ENCODE measurements at places on chromosomes 6 and 20.
A peak's percentile ranks its signal among the peaks of the same experiment; 100 is the strongest.

DNA sequence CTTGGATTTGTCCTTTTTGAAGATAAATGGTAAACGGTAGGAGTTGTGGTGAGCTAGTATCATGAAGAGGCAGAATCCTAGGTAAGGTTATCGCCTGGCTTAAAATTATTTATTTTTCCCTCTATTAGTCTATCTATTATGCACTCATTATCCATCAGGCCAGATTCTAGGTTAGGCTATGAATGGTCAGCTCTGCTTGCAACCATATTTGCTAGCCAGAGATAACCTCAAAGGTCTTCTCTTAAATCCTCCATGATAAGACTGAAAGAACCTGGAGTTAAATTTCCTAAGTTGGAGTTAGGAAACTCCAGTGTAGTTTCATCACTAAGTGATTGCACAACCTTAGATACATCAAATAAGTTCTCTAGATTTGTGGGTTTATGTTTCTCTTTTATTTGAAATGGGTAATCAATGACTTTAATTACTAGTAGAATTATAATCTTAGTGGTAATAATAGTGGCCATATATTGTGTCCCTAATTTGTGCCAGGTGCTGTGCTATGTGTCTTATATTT lies 302.1 kb upstream of the RUNX2 start:
- H3K4me3 ChIP-seq, result no peak overlapping the region
- no peaks in the 10 kb centered on the region for H3K27me3 ChIP-seq
- no peaks in the 10 kb centered on the region for H3K36me3 ChIP-seq
- no peak for DNase-seq
- H3K27ac ChIP-seq, result no peak overlapping the region

DNA sequence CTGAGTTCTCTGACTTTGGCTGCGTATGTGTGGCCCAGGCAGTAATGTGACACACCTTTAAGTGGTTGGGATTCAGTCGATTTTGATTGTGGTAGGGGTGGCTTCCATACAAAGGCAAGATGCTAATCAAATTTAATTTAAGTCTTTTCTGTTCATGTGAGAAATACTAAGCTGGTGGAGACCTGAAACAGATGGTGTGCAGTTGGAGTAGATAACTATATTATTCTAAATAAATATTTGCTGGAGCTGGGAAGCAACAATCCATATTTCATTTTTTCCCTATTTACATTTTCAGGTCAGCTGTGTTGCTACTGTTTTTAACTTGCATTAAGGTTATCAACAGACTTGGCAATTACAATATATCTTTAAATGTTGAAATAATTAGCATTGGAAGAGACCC lies 67.4 kb upstream of the C20orf144 start:
- peaks cover 6% of the 10 kb centered on the region for H3K36me3 ChIP-seq
- H3K4me1 ChIP-seq, result no peaks in the 10 kb centered on the region
- no peaks in the 10 kb centered on the region for H3K27me3 ChIP-seq
- no peak for DNase-seq
- H3K4me3 ChIP-seq, result no peak overlapping the region

GRCh38 chr6:130713144-130713543 lies 114.1 kb upstream of the SMLR1 start:
- no peak for DNase-seq
- H3K27ac ChIP-seq, result no peak overlapping the region
- no peaks in the 10 kb centered on the region for H3K27me3 ChIP-seq
- no peaks in the 10 kb centered on the region for H3K36me3 ChIP-seq
- no peak overlapping the region for H3K4me3 ChIP-seq

DNA sequence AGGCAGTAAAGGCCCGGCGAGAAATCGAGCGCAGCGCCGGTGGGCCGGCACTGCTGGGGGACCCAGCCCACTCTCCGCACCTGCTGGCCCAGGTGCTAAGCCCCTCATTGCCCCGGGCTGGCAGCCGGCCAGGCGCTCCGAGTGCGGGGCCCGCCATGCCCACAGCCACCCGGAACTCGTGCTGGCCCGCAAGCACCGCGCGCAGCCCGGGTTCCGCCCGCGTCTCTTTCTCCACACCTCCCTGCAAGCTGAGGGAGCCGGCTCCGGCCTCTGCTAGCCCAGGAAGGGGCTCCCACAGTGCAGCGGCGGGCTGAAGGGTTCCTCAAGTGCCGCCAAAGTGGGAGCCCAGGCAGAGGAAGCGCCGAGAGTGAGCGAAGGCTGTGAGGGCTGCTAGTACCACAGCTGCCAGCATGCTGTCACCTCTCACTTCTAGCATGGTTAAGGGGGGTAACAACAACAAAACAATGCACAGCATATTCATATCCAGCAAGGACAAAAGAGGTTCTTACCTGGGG lies 11.3 kb upstream of the GMPR start:
- no peaks in the 10 kb centered on the region for H3K36me3 ChIP-seq
- no peak overlapping the region for H3K27ac ChIP-seq
- no peak for DNase-seq
- H3K27me3 ChIP-seq, result no peaks in the 10 kb centered on the region

DNA sequence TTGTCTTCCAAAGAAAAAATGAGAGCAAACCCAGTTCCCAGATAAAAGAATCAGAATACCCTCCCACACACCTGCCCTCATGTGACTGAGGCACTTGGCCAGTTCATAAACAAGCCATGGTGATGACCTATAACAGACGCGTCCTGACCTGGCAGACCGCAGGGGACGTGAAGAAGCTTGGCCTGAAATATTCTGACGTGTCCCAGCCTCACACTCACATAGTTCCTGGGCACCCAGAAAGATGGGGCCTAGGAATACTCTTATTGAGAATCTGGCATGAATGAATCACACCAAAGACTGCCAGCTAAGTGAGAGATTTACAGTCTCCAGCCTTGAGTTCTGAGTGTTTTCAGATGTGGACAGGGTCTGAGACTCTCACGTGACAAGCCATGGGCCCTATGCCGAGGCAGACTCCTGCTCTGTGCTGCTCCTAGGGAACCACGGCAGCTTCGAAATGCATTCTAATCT lies 17.2 kb upstream of the MAP3K4 start:
- H3K4me3 ChIP-seq, result no peak overlapping the region
- peak overlapping the region; percentile 85 for H3K27ac ChIP-seq
- peaks cover 38% of the 10 kb centered on the region for H3K4me1 ChIP-seq

DNA sequence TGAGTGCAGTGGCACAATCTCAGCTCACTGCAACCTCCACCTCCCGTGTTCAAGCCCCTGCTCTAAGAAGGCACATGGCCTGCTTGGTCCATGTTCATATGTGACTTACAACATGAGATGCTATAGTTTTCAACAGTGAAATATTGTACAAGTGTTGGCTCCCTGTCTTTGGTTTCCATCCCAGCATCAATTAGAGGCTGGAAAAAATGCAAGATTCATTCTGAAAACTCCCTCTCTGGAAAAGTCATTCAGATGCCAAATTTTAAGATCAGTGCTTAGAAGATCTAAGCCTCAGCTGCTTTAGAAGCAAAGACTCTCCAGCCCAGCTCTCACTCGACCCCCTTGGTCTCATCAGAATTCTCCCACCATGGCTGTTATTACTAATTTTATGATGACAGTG lies 398.9 kb downstream of the KIF16B start:
- H3K27ac ChIP-seq, result no peak overlapping the region
- DNase-seq, result no peak
- no peaks in the 10 kb centered on the region for H3K4me1 ChIP-seq
- no peaks in the 10 kb centered on the region for H3K36me3 ChIP-seq
- no peak overlapping the region for H3K4me3 ChIP-seq

- H3K27ac ChIP-seq, result peak overlapping the region; percentile 50
- peaks cover 26% of the 10 kb centered on the region for H3K4me1 ChIP-seq
- no peak overlapping the region for H3K4me3 ChIP-seq
- no peaks in the 10 kb centered on the region for H3K27me3 ChIP-seq
Measured at GRCh38 chr6:144264270-144265060, 20.7 kb upstream of the UTRN start.

DNA sequence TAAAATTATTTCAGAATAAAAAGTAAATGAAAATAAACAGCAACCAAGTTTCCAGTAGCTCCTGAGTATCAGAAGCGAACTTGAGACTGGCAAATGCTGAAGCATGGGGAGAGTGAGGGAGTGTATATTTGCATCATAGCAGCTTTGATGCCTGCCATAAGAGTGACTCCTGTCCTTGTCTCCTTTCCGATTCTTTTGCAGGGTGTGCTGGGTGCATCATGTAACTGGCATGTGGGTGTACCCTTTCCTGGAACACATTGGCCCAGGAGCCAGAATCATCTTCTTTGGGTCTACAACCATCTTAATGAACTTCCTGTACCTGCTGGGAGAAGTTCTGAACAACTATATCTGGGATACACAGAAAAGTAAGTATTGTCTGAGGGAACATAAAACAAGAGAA lies 117.4 kb downstream of the ADAT2 start:
- peaks cover 12% of the 10 kb centered on the region for H3K4me1 ChIP-seq
- H3K36me3 ChIP-seq, result no peaks in the 10 kb centered on the region
- H3K4me3 ChIP-seq, result no peak overlapping the region
- H3K27ac ChIP-seq, result peak overlapping the region; percentile 39

DNA sequence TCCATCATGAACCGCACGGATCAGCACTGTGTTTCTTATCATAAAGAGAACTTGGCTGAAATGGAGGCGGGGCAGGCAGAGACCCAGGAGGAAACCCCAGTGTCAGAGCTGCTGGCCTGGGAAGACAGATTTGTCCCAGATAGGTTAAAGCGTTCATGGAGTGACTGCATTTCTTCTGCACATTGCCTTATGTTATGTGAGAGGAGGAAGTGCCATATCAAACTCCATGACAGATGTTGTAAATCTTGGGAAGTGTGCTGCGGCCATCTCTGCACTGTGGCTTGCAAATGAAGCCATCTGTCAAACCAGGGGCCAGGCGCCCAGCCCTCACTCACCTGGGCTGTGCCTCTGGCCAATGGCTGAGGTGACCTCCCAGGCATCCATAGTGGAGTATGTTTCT lies 163.0 kb downstream of the SLC24A3 start:
- no peak overlapping the region for H3K4me3 ChIP-seq
- H3K36me3 ChIP-seq, result no peaks in the 10 kb centered on the region
- no peak for DNase-seq
- no peaks in the 10 kb centered on the region for H3K4me1 ChIP-seq
- no peaks in the 10 kb centered on the region for H3K27me3 ChIP-seq

- no peaks in the 10 kb centered on the region for H3K36me3 ChIP-seq
- DNase-seq, result no peak
- H3K4me3 ChIP-seq, result no peak overlapping the region
- H3K27ac ChIP-seq, result peak overlapping the region; percentile 4
- H3K27me3 ChIP-seq, result no peaks in the 10 kb centered on the region
- peaks cover 9% of the 10 kb centered on the region for H3K4me1 ChIP-seq
Measured at GRCh38 chr6:11330413-11330760, 97.9 kb upstream of the NEDD9 start.

DNA sequence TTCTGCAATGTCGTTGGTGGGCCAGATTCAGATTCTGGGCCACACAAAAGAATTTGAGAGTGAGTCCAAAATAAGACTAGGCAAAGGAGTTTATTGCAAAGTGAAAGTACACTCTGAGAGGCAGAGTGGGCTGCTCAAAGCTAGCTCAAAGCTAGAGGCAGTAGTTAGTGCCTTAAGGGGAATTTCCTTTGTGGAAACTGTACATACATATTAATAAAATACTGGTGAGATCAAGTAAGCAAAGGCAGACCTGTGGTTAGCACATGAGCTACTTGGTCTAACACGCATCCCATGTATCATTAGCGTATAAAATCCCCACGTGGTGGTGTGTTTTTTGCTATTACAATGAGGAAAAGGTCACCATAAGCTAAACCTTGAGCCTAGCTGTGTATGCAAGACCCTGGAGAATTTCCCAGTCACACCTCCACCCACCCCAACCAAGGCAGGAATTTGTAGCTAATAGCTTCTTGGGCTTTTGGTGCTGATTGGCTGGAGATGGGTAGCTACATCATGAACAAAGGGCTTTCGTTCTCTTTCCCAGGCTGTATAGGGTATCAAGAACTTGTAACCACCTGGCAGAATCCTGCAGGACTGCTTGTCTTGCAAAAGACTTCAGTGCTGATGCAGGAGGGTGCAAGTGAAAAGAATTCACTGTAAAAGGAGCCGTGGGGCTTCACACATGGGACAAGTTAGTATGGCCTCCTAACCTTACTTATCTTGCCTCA lies 14.7 kb upstream of the TRIM26 start:
- H3K4me3 ChIP-seq, result no peak overlapping the region
- H3K36me3 ChIP-seq, result no peaks in the 10 kb centered on the region
- no peaks in the 10 kb centered on the region for H3K4me1 ChIP-seq
- no peaks in the 10 kb centered on the region for H3K27me3 ChIP-seq
- H3K27ac ChIP-seq, result no peak overlapping the region
- no peak for DNase-seq

- H3K36me3 ChIP-seq, result no peaks in the 10 kb centered on the region
- H3K4me1 ChIP-seq, result no peaks in the 10 kb centered on the region
- H3K27ac ChIP-seq, result no peak overlapping the region
- DNase-seq, result no peak
- no peak overlapping the region for H3K4me3 ChIP-seq
Measured at GRCh38 chr6:65557224-65557623, 149.8 kb downstream of the EYS start.

DNA sequence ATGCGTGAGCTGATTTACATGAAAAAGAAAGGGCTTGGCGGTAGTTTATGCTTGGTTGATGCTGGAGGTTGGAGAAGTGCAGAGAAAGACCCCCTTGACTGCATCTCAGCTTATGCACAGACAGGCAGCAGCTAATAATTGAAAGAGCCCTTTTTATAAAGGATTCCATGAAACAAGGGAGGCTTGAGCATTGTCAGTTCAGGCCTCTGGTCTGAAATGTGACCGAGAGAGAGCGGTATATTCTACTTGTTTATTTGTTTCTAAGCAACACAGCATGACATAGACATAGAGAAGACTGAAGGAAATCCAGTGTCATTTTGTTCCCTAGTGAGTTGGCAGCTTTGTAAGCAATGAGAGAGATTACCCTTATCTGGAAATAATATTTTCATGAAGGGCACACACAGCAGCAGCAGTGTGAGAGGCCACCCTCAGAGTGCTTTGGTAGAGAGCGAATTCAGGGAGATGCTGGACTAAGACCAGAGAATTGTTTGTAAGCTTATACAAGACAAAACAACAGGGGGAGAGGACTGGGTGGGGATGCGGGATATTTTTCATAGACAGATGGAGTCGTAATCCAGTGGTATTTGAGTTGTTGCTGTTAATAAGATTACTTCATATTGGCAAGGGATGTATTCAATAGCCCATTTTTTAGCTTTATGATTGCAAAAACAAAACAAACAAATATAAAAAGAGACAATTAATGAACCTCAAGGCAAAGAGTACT lies 34.6 kb upstream of the LAMA2 start:
- H3K27me3 ChIP-seq, result no peaks in the 10 kb centered on the region
- no peak overlapping the region for H3K27ac ChIP-seq
- no peaks in the 10 kb centered on the region for H3K4me1 ChIP-seq
- no peak overlapping the region for H3K4me3 ChIP-seq
- no peak for DNase-seq

GRCh38 chr6:31144296-31144969 lies 5.6 kb upstream of the PSORS1C2 start:
- no peak overlapping the region for H3K4me3 ChIP-seq
- no peak for DNase-seq
- peaks cover 10% of the 10 kb centered on the region for H3K4me1 ChIP-seq
- peaks cover 23% of the 10 kb centered on the region for H3K36me3 ChIP-seq
- no peak overlapping the region for H3K27ac ChIP-seq
- no peaks in the 10 kb centered on the region for H3K27me3 ChIP-seq
